Activated CD4-positive, alpha-beta T cell treated with anti-CD3 and anti-CD28 coated beads for 4 hours (primary cell): ENCODE measurements at places on chromosomes 4 and X.

- peak; percentile 24 for DNase-seq
Measured at GRCh38 chr4:22237155-22237751, 278.6 kb downstream of the ADGRA3 start.

DNA sequence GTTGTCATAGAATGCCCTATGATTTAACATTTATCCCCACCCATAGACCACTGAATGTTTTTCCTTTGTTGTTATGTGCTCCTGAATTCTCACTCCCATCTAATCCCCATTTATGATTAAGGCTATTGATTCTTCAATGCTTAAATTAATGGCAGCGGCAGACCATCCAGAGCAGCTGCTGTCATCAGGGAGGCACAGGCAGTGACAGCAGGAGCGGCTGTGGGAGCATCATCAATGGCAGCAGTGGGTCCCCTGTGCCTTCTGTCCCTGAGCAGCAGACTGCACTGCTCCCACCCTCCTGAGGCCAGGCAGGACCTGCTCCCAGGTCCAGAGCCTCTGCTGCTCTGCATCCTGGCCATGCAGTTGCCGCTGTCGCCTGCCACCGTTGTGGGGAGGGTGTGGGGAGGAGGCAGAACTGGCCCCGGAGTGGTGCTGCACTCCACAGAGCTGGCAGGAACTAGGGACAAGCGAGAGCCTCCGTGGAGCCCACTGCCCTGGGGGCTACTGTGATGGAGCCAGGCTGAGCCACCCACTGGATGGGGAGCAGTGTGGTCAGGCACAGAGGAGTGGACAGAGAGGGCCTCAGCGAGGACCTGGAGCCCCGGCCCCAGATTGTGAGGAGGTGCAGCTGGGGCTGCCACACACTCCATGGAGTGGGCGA is 29.0 kb downstream of the NAA11 start:
- DNase-seq, result no peak

DNA sequence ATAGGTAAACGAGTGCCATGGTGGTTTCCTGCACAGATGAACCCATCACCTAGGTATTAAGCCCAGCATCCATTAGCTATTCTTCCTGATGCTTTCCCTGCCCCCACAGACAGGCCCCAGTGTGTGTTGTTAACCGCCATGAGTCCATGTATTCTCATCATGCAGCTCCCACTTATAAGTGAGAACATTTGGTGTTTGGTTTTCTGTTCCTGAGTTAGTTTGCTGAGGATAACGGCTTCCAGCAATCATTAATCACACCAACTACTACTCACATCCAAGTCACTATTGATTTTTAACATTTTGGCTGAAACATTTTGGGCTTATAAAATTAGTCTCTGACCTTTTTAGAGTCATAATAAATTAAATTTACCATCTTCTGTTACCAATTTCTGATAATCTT is 205.3 kb downstream of the SPOCK3 start:
- no peak for DNase-seq

- DNase-seq, result peak; percentile 21
Measured at GRCh38 chrX:71178908-71179307, 34.3 kb downstream of the NLGN3 start.

GRCh38 chr4:81019006-81019405 is 11.5 kb upstream of the BMP3 start:
- no peak for DNase-seq

DNA sequence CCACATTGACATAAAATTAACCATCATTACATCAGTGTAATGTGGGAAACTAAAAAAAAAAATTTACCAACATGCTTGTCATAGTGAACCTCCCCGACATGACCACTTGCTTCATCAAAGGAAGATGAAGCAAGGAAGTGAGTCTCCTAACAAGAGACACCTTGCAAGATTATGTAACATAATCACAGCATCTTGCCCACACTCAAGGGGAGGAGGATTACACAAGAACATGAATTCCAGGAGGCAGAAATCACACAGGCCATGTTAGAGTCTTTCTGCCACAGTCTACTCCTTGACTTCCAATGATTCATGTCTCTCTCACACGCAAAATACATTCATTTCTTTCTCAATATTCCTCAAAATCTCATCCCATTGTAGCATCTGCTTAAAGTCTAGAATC is 93.3 kb downstream of the AKAP4 start:
- no peak for DNase-seq

GRCh38 chr4:6405397-6405706 is 67.1 kb downstream of the PPP2R2C start:
- no peak for DNase-seq
